Mammary epithelial cell (primary cell): ENCODE measurements at places on chromosomes 13 and 19. TPM values are rescaled to one million over a fixed set of nuclear protein-coding genes. Genes with fewer than 3 reads are reported as not detected.

The ZFP82 gene
- 1.8 TPM for polyA plus RNA-seq

The SIGLEC11 gene
- not detected for polyA plus RNA-seq

The ICAM4 gene
- polyA plus RNA-seq = 0.88 TPM

The ABHD13 gene
- 3.9 TPM for polyA plus RNA-seq

The KDELR1 gene
- 112 TPM for polyA plus RNA-seq

The KLK14 gene
- 0.65 TPM for polyA plus RNA-seq

The TRAPPC5 gene
- polyA plus RNA-seq = 50.9 TPM

The ZIK1 gene
- polyA plus RNA-seq = 2.3 TPM

The CD22 gene
- polyA plus RNA-seq = 0.71 TPM

The OLFM4 gene
- not detected for polyA plus RNA-seq

DNA sequence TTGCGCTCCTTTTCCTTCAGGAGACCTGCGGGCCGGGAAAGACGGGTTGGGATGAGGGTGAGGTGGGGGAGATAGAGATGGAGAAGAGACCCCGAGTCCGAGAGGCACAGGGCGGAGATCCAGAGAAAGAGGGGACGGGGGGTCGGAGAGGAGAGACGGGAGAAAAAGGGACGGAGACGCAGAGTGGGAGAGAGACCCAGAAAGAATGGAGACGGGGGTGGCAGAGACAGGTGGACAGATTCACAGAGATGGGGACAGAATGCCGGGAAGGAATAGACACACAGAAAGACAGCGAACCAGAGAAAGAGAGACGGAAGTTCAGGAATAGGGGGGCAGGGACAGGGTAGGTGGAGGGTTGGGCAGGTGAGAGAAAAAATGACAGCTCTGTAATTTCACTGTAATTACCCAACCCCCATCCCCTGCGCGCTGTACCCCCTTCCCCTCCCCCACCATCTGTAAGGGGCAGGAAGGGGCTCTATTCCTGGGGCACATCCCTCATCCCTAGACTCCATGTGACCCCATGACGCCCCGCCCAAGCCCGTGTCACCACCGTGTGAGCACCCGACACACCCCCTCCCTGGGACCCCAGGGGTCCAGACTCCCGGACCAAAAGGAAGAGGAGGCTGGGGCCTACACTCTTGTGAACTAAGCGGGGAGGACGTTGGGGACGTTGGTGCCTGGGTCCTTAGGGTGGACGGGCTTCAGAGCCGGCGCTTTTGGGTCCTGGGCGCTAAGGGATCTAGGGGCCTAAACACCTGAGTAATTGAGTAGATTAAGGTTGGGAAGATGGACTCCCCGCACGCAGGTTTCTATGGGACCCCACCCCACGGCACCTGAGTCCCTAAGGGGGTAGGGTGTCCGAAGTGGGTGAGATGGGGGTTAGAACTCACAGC is 967 bp downstream of the DBP start:
- DNase-seq = no peak

DNA sequence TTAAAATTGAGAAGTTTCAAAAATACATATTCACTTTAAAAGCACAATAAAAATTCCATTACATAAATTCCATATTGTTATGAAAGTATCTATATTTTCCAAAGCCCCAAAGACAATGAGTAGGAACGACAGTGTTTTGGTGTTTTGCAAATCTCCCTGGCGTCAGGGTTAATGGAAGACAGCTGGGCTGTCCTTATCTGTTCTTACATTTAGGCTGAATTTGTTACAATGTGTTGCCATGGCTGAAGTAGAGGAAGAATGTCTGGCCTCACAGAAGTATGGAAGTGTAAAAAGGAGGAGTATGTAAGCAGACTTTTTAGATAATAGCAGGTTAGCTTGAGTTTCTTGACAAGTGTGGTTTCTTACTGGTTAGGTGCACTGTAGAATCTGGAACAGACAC is 124.4 kb upstream of the SPATA13 start:
- no peak for DNase-seq

DNA sequence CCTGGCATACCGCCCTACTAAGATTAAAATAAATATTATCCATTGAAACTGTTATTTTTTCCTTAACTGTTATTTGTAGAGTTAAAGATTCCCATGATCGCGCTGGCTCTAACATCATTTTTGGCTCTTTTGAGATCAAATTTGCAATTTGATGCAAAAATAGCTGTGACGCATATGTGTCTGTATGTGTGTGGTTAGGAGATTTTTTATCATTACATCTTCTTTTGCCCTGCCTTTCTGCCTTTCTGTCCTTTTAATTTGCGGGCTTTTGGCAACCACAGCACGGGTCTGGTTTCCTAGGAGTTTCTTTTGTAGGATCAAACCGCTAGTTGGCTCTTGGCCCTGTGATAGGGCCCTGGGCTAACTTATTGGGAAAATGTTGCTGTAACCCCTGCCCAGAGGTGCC is 37.3 kb upstream of the ALOX5AP start:
- peak; percentile 20 for DNase-seq

- no peak for DNase-seq
Measured at GRCh38 chr13:111230385-111230930, 90.0 kb upstream of the TEX29 start.

- no peak for DNase-seq
Measured at GRCh38 chr19:31595521-31595920, 246.3 kb upstream of the TSHZ3 start.

- no peak for DNase-seq
Measured at GRCh38 chr13:111006506-111007031, 91.7 kb upstream of the ANKRD10 start.

DNA sequence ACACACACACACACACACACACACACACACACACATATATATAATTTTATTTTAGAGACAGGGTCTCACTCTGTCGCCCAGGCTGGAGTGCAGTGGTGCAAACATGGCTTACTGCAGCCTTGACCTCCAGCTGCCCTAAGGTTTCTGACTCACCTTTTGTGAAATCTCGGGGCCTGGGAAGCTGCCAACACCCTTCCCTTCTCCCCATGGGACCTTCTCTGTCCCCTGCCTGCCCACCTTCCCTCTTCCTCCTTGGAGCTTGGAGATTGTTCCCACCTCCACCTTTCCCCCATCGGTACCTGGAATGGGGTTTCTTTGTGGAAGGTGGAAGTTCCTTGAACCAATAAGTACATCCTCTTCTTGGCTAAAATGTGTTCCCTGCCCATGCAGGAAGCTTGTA is 6.3 kb downstream of the ARRDC5 start:
- peak; percentile 44 for DNase-seq

DNA sequence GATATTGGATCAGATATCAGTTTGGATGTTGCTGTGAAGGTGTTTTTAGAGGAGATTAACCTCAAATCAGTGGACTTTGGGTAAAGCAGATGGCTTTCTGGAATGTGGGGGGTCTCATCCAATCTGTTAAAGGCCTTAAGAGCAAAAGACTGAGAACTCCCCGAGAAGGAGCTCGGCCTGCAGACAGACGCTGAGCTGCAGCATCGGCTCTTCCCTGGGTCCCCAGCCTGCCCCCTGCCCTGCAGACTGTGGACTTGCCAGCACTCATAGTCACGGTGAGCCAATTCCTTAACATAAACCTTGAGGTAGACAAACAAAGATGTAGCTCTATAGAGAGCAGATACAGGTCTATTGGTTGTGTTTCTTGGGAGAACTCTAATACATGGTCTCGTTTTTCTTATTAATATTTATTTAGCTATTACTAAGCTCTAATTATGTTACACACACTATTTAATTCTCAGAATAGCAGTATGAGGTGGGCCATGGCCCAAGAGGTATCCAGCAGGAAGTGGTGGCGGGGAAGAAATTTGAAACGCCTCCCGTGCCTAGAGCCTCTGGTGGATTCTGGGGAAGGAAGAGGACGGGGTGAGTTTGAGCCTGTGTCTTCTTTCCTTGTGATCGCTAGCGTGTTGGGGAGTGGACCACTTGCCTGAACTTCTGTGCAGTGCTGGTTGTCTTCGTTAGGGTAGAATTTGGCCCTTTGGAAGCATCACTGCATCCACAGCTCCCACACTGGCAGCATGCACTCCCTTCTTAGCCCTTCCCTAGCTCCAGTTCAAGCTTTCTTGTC is 305.3 kb downstream of the TEX29 start:
- no peak for DNase-seq

DNA sequence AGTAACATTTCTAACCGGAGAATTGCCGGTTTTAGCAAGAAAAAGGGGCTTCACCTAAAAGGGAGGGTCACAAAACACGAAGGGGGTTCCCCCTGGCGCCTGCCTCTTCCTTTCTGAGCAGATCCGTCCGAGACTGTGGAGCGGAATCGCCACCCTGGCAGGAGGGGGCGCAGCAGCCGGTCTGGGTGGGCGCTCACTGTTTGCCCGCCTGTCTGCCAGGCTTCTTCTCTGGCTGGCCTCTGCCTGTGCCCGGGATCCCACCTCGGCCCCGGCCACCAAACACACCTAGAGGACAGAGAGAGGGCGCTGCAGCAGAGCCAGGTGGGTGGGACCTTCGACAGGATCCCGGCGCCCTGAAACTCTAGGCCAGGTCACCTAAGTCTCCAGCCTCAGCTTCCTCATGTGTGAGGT is 15.6 kb downstream of the LSM4 start:
- no peak for DNase-seq

DNA sequence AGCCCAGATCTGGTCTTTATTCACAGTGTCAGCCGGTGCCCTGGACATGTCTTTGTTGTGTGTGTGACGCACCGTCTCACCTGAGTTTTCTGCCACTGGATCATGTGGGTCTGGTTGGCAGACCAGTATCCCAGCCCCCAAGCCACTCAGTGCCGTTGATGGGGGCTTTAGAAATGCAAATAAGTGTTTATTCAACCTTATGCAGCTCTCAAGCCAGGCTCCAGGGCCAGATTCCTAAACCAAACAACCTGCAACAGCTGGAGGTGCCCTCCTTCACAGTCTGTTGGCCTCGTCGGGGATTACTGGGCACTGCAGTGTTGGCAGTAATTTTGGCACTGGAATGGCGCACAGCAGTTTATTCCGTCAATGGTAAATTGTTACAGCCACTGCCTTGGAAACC is 21.6 kb downstream of the FAM124A start:
- no peak for DNase-seq

GRCh38 chr13:25109341-25109740 is 13.4 kb downstream of the PABPC3 start:
- DNase-seq = peak; percentile 60

DNA sequence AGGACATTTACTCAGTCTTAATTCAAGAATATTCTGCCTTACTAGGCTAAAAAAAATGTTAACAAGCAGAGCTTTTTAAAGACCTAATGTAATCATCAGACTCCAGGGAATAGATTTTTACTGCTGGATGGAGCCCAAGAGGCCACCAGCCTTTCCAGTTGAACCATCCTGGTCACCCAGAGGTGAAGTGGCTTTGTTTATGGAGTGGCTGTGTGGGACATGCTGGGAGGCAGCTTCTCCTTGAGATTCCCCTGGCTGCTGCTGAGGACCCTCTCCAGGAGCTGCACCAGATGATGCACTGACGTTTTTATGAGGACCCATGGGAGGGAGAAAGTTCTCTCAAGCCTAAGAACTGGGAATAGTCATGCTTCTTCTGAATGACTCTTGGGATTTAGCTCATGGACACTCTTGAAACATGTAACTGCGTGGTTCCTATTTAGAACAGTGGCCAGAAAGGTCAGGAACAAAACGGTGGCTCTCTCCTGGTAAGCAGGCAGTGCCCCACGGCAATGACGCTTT is 205.9 kb upstream of the MIR17HG start:
- DNase-seq = no peak
